ENCODE measurements at places on chromosomes 1 and 21.
A peak's percentile ranks its signal among the peaks of the same experiment; 100 is the strongest.

DNA sequence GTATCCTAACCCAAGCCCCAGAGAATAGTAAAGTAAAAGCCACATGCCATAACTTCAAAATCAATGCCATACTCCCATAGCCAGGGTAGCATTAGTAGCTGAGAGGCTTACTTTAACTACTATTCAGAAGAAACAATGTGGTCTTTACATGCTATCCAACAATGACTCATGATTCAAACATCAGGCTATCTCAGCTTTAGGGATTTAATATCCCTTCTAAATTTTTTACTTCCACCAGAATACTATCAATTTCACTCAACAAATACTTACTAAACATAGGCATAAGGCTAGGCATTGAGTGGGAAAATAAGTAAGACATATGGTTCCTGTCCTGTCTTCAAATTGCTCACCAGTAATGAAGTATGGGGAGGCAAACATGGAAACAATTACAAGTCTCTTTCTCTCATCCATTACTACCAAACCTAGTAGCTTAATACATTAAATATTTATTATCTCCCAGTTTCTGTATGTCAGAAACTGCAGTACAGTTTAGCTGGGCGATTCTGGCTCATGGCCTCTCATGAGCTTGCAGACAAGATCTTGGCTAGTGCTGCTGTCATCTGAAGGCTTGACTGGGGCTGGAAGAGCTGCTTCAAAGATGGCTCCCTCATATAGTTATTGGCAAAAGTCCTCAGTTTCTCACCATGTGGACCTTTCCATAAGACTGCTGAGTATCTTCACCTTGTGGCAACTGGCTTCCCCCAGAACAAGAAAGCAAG is 30.7 kb downstream of the EVI5 start:
- no peak for DNase-seq

- no peak for DNase-seq
Measured at GRCh38 chr1:198642983-198643382, 4.1 kb downstream of the PTPRC start.

- no peak for DNase-seq
Measured at GRCh38 chr1:175225805-175226129, 33.2 kb upstream of the KIAA0040 start.

GRCh38 chr1:110106013-110106941 is 6.0 kb upstream of the UBL4B start:
- peak; percentile 33 for DNase-seq

GRCh38 chr21:33075128-33075527 is 5.2 kb downstream of the OLIG1 start:
- no peak for DNase-seq

GRCh38 chr1:177181631-177182291 is 11.0 kb downstream of the BRINP2 start:
- DNase-seq: no peak

GRCh38 chr1:85062425-85063026 is 14.2 kb upstream of the MCOLN3 start:
- DNase-seq: no peak
